Articular chondrocyte of knee joint (primary cell): ENCODE measurements at places on chromosomes 11 and 22. TPM values are rescaled to one million over a fixed set of nuclear protein-coding genes. Genes with fewer than 3 reads are reported as not detected.

The VWCE gene
- 0.86 and 1.3 TPM in 2 replicates for total RNA-seq

The PKNOX2 gene
- total RNA-seq: 4.4 and 4.6 TPM in 2 replicates

The PRG3 gene
- total RNA-seq: not detected in 2 replicates

The KCNQ1OT1 gene
- total RNA-seq: 6.4 and 8.1 TPM in 2 replicates

The MLC1 gene
- not detected in 2 replicates for total RNA-seq
